Activated naive CD8-positive, alpha-beta T cell treated with anti-CD3 and anti-CD28 coated beads, Interleukin-2, amount 10 ng/mL, durations not matched to agents 7 days and 5 days (primary cell): ENCODE measurements at places on chromosomes 16 and 17. TPM values are rescaled to one million over a fixed set of nuclear protein-coding genes. Genes with fewer than 3 reads are reported as not detected.

Gene DECR2
- total RNA-seq, result 5.6 TPM

- peak overlapping the region; percentile 94 for H3K4me3 ChIP-seq
- H3K36me3 ChIP-seq, result peaks cover 26% of the 10 kb centered on the region
- H3K27me3 ChIP-seq, result no peaks in the 10 kb centered on the region
- peak overlapping the region; percentile 30 for H3K27ac ChIP-seq
Measured at GRCh38 chr17:78184868-78185267, 2.0 kb downstream of the TK1 start.

DNA sequence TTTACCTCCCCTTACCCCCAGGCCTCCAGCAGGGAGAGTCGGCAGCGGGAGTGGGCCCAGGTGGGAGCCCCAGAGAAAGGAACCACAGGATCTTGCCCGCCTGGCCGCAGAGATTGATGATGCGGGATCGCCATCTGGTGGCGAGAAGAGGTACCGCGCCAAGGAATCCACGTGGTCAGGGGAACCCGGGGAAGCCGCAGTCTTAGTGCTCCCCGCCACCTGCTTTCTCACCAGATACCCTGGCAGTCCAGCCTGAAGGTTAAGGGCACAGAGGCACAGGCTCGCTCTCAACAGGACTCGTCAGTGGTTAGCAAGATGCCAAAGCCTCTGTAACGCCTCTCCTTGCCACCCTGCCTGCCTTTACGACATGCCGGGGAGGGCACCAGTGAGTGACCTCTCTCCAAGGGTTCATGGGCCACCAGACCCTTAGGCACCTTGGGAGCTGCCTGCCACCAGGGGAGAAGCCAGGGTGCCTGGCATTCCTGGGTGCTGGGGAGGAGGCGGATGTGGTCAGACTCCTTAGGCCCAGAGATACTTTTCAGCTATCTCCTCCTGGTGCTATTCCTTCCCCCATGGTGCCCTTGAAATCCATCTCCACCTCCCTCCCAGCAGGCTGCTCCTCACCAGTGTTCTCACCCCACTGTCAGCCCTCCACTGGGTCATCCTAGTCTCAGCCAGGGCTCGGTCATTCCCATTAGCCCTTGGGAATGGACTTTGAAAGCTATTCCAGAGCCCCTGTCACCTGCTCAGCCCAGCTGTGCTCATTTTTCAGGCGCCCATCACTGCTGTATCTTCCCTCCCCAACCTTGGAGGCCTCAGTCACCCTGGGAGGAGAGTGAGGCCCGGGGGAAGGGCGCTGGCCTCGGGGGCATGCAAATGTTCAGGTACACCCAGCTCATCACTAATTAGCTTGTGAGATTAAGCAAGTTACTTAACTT is 5.5 kb upstream of the RHBDF2 start:
- no peak overlapping the region for H3K4me3 ChIP-seq
- H3K27me3 ChIP-seq, result peaks cover 8% of the 10 kb centered on the region
- no peaks in the 10 kb centered on the region for H3K36me3 ChIP-seq
- DNase-seq, result peak; percentile 94
- peaks cover 21% of the 10 kb centered on the region for H3K4me1 ChIP-seq

GRCh38 chr16:1197237-1197866 is 27.7 kb downstream of the TPSG1 start:
- peaks cover 4% of the 10 kb centered on the region for H3K4me1 ChIP-seq
- no peaks in the 10 kb centered on the region for H3K36me3 ChIP-seq
- no peak for DNase-seq
- no peaks in the 10 kb centered on the region for H3K27me3 ChIP-seq

- H3K27ac ChIP-seq, result peak overlapping the region; percentile 51
- H3K4me3 ChIP-seq, result peak overlapping the region; percentile 87
- H3K4me1 ChIP-seq, result peaks cover 22% of the 10 kb centered on the region
Measured at GRCh38 chr17:15260376-15261257, 4.5 kb downstream of the PMP22 start.

GRCh38 chr17:65627891-65628643 is 66.6 kb upstream of the AXIN2 start:
- no peaks in the 10 kb centered on the region for H3K36me3 ChIP-seq
- H3K4me3 ChIP-seq, result no peak overlapping the region
- DNase-seq, result no peak
- no peaks in the 10 kb centered on the region for H3K4me1 ChIP-seq
